ENCODE measurements at places on chromosomes 11 and 22.
A peak's percentile ranks its signal among the peaks of the same experiment; 100 is the strongest.

DNA sequence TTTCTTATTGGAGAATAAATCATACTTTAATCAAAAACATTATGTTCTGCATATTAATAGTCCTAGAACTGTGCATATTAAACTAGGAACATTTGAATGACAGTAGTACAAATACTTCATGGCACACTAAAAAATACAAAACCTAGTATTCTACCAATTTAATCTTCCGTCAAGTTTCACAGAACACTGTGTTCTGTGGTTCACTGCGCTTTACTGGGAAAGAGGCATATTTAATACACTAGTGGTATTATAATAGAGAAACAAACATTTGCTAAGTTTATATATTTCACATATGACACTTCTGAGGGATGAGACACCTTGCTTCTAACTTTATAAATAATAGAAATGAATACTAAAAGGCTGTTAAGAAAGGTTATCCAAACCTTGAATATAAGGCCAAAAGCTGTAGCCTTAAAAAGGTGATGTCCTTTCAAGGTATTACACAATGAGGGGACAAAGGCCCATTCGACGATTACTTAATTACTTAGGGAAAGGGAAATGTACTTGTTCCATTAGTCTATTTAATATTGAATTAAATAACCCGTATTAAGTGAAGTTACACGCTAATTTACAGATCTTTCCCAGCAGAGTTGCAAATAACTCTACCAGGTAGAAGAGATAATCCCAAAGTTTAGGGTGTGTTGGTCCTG is 48.0 kb downstream of the NARS2 start:
- no peak for DNase-seq

GRCh38 chr22:36787204-36787988 is 11.5 kb upstream of the IFT27 start:
- DNase-seq: no peak

- DNase-seq: no peak
Measured at GRCh38 chr22:49776891-49777290, 50.8 kb downstream of the BRD1 start.

DNA sequence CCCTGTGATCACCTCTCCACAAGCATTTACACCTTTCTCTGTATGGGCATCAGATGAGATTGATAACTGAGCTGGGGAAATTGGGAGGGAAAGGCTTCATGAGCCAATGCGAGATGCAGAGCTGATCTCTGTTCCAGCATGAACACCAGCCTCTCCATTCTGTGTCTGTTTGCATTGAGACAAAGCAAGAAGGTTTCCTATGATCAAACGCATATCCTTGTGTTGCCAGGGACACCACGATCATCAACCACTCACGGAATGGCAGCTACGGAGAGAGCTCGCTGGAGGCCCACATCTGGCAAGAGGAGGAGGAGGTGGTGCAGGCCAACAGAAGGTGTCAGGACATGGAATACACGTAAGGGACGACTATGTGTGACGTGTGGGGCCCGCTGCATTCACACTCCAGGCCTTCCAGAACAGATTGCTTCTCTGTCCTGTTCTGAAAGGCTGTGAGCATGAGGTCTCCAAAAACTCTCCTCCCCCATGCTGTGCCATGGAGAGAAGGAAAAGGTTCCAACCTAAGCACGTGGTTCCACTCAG is 96.4 kb downstream of the AMOTL1 start:
- no peak for DNase-seq

- peak; percentile 60 for DNase-seq
Measured at GRCh38 chr11:2420502-2421225, 20.1 kb downstream of the TSSC4 start.

DNA sequence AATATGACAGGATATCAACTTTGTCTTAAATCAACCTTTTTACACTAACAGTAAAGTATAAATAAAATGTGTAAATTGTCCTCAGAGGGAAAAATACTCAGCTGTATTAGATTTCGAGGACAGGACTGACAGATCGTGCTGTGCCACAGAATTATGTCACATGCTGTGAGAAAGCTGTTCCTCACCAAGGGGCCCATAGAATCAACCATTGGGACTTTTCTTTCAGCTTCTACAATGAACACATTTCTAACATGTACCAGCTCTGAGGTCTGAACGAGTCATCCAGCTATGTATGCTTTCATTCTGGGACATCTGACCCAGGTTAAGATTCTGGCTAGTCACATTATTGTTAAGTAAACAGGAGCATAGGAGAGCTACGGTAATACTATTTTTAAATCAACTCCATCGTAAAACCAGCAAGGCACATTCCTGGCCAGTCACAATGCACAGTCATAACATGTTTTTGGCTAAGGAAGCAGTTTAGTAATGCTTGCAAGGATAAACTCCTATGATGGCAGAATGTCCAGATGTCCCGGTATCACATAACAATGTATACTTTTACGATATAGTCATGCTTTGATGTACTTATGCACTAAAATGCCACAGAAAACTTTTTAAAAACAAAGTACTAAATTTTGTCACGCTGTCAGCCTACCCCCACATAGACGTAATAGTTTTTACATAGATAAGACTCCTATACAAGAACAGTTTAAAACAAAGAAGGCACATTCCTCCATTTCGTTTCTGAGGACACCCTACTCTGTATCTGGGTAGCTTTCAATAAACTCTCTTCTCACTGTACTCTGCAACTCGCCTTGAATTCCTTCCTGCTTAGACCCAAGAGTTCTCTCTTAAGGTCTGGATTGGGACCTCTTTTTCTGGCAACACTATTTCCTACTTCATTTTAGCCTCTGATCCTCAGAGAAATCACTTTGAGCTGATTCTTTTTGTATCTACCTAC is 27.4 kb downstream of the ZNF214 start:
- DNase-seq: no peak

GRCh38 chr11:69007975-69008381 is 5.1 kb downstream of the MRGPRF start:
- DNase-seq: no peak

All from stimulated activated CD4-positive, alpha-beta T cell treated with anti-CD3 and anti-CD28 coated beads, Interleukin-4, amount 100 ng/mL, for 4 hours (primary cell).